ENCODE measurements at places on chromosomes 5 and 9.

DNA sequence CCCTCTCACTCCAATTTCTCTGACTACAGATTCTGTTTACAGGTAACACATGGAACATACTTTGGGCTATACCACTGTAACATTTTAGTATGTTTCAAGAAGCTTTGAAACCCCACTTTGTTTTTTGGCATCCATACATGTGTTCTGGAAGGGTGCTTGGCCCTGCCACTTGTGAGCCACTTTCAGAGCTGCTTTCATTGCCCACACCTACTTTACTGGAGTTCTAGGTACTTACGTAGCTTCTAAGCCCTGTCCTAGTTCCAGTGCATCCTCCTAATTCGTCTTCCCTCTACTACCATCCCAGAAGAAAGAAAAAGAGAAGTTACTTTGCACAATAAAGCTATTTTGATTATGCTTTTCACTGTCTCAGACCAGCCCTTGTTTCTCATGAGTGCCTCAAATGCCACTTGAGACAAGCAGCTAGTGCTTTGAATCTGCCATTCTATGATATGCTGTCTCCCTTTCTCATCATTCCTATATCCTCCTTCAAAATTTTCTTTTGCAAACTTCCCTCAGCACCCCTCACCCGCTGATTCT, 26.5 kb upstream of the C5orf47 start:
- DNase-seq, result no peak

- no peak for DNase-seq
Observed at GRCh38 chr5:13921578-13921977, 22.9 kb downstream of the DNAH5 start.

DNA sequence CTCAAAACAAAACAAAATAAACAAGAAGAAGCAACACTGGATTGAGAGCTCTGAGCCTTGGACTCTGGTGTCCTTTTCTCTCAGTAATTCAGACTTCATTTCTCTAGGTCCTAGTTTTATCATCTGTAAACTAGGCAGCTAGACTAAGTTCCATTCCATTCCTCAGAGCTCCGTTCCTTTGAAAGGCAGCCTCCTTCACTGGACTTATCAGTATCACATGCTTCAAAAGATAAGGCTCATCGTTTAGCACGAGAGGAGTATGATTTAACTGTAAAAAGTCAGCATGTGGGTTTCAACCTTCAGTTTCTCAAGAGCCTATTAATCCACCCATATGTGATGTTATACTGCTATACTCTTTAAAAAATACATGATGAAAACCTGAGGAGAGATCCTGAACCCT, 1.6 kb downstream of the ATP10B start:
- DNase-seq, result no peak

GRCh38 chr5:159566832-159567231, 236.5 kb upstream of the IL12B start:
- DNase-seq, result no peak

- no peak for DNase-seq
Observed at GRCh38 chr9:115957585-115957984, 196.0 kb upstream of the PAPPA start.

GRCh38 chr9:132162764-132163456, 1.1 kb downstream of the NTNG2 start:
- DNase-seq, result no peak
